ENCODE measurements at places on chromosomes 5 and 9. TPM values are rescaled to one million over a fixed set of nuclear protein-coding genes. Genes with fewer than 3 reads are reported as not detected.

GRCh38 chr5:120092649-120093048 is 371.5 kb upstream of the PRR16 start:
- DNase-seq, result no peak

DNA sequence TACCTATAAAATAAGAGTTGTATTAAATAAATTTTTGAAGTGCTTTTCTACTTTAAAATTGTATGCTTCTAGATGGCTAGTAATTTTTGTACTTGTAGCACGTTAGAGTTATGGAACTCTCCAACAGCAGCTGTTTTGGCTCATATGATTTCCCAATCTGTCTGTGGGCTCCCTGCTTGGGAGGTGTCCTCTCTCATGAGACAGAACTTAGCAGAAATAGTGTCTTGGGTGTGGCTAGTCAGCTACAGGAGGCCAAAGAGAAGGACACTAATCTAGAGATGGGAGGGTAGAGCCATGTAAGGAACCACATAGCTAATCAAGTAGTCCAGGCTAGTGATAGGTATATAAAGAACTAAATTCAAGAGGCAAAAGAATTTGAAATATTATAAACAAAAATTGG is 78.4 kb upstream of the DAB2 start:
- no peak for DNase-seq

DNA sequence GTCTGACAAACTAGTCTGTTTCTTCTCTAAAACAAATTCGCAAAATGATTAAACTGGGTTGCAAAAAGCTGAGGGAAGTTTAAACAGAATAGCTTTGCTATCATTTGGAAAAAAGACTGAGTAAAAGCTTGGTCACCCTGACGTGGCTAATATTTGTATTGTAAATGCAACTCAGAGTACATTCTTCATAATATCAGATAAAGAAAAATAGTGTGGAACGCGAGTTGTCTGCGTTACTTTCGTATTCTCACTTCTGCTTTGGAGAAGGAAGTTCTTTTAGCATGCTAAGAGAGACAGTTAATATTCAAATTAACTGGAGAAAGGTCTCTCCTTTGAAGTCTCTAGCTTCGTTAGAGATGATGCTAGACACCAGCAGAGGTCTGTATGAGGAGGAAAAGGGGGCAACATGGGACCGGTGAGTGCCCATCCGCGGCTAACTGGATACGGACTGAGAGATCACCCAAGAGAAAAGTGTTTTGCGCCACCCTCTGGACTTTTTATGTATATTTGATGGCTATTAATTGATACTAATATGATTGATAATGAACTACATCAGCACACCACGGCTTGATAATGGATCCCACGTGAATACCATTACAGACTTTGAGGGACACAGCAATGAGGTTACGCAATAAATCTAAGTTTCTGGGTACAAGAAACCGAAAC is 2.9 kb upstream of the CNTRL start:
- DNase-seq, result no peak

JADE2 gene
- total RNA-seq, result 38.4 TPM

C9orf50 gene
- not detected for total RNA-seq

CDC20B gene
- total RNA-seq, result not detected

Measured in posterior vena cava (tissue), 2 donors.